ENCODE measurements at places on chromosomes 7 and 10. TPM values are rescaled to one million over a fixed set of nuclear protein-coding genes. Genes with fewer than 3 reads are reported as not detected.
A peak's percentile ranks its signal among the peaks of the same experiment; 100 is the strongest.

The ABCB1 gene
- 7.0 TPM for total RNA-seq

DNA sequence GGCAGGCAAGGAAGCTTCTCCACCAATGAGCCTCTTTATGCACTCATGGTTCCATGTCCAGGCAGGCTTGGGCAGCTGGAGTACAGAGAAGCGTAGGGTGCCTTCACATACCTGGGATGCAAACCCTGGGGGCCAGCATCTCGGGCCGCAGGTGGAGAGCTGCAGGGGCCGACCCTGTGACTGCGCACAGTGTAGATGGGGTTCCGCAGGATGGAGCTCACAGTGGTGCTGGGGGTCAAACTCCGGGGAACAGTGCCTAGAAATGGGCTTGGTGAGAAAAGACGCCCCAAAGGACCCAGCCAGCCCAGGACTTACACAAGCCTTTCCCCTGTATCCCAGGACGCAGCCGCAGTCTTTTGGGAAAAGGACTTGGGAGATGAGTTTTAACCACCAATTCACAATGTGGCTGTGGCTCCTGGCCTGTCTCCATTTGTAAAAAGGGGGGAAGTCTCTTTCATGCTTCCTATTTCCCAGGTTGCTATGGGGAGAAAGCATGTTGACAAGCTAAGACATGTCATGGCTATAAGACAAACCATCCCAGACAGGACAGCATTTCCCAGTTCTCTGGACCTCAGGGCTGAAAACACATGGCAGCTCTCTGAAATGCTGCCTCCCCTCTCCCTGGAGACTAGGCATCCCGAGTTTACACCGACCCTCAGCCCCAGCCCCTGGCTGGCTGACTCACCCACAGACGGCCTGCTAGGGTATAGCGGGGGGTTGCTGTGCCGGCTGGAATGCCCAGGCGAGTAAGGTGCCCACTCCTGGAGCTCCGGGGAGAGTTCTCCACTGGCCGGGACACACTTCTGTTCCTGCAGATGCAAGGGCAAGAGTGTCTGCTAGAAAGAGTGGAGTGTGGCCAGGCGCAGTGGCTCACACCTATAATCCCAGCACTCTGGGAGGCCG, 107.1 kb downstream of the DLG5 start:
- no peak overlapping the region for H3K27ac ChIP-seq
- no peaks in the 10 kb centered on the region for H3K27me3 ChIP-seq
- DNase-seq, result no peak
- no peaks in the 10 kb centered on the region for H3K36me3 ChIP-seq
- no peaks in the 10 kb centered on the region for H3K4me1 ChIP-seq

GRCh38 chr10:13613519-13613918, 26.8 kb downstream of the PRPF18 start:
- no peaks in the 10 kb centered on the region for H3K4me1 ChIP-seq
- H3K27me3 ChIP-seq, result no peaks in the 10 kb centered on the region
- H3K4me3 ChIP-seq, result no peak overlapping the region
- H3K36me3 ChIP-seq, result no peaks in the 10 kb centered on the region
- peak; percentile 76 for DNase-seq

The EFCAB10 gene
- total RNA-seq, result 2.4 TPM

DNA sequence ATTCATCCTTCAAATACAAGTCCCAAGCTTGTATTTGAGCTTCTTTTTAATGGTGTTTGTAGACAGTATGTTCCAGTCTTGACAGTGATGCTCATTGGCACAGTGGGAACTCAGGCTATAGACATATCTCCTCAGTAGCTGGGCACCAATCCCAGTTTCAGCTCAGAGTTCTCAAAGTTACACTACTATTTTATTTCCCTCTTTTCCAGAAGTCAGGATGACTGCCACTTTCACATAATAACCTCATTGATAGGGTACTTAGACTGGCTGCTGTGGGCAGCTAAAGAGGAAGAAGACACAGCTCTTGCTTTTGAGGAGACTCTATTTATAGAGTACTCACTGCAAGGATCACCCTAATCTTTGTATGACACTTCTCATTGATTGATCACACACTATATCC, 2.4 kb downstream of the GBF1 start:
- no peak for DNase-seq
- peaks cover 20% of the 10 kb centered on the region for H3K4me1 ChIP-seq
- H3K27ac ChIP-seq, result no peak overlapping the region
- H3K27me3 ChIP-seq, result no peaks in the 10 kb centered on the region
- no peaks in the 10 kb centered on the region for H3K36me3 ChIP-seq

All from left lung (tissue), 14 donors.